Activated CD4-positive, alpha-beta memory T cell treated with anti-CD3 and anti-CD28 coated beads for 36 hours (primary cell): ENCODE measurements at places on chromosomes 4 and X. TPM values are rescaled to one million over a fixed set of nuclear protein-coding genes. Genes with fewer than 3 reads are reported as not detected.

The ENAM gene
- total RNA-seq, result not detected

The VEGFD gene
- not detected for total RNA-seq

DNA sequence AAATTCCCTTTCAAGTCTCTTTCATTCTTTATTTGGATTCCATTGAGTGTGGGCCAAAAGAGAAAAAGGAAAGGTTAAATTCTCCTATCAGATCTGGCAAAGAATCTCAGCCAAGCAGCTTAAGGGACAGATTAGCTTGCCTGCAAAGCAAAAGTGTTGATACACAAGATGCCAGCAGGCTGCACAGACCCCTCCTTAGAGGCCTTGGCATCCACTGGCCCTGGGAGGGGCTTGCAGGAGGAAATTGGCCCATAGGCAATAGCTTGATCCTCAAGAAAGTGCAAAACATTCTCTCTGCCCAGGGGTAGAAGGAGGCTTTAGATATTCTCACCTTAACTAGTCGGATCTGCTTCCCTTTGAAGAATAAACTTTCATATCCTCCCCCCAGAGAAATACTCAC lies 300.4 kb upstream of the CPEB2 start:
- DNase-seq, result no peak
- H3K27ac ChIP-seq, result no peak overlapping the region
- H3K4me3 ChIP-seq, result no peak overlapping the region
- H3K36me3 ChIP-seq, result no peaks in the 10 kb centered on the region
- H3K27me3 ChIP-seq, result peaks cover 2% of the 10 kb centered on the region

DNA sequence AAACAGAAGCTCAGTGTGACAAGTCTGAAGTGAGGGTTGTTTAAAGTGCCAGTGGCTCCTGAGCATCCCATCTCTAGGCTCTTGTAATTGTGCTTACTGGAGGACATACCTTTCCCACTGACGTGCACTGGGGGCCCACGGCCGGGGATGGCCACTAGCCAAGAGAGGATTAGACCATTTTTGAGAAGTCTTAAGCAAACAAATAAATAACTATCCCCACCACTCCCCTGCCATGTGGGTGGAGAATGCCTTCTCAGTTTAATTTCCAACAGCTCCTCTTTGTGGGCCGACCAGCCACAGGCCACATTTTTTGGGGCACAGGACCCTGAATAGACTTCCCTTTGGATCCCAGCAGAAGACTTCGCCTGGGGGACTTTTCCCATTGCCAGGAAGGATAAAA lies 125.0 kb upstream of the MSX1 start:
- no peaks in the 10 kb centered on the region for H3K4me1 ChIP-seq
- H3K4me3 ChIP-seq, result no peak overlapping the region
- H3K27ac ChIP-seq, result no peak overlapping the region
- peaks cover 2% of the 10 kb centered on the region for H3K36me3 ChIP-seq
- H3K27me3 ChIP-seq, result no peaks in the 10 kb centered on the region

DNA sequence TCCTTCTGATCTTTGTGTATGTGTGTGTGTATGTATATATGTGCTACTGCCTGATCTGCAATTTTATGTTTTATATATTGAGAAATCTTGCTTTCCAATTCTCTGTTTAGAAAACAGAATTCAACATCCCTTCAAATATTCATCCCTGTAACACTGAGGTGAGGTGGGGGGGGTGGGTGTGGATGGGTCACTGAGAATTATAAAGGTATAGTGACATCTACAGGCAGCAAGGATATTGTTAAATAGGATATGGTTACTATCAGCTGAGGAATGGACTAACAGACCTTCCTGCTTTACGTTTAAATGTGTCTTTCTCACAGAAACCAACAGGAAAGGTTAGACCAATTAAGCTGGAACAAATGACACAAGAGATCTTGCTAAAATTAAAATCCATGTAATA lies 19.0 kb upstream of the MAGEB2 start:
- H3K27ac ChIP-seq, result no peak overlapping the region
- H3K36me3 ChIP-seq, result no peaks in the 10 kb centered on the region
- H3K4me3 ChIP-seq, result no peak overlapping the region
- no peaks in the 10 kb centered on the region for H3K4me1 ChIP-seq
- no peak for DNase-seq
- no peaks in the 10 kb centered on the region for H3K27me3 ChIP-seq

DNA sequence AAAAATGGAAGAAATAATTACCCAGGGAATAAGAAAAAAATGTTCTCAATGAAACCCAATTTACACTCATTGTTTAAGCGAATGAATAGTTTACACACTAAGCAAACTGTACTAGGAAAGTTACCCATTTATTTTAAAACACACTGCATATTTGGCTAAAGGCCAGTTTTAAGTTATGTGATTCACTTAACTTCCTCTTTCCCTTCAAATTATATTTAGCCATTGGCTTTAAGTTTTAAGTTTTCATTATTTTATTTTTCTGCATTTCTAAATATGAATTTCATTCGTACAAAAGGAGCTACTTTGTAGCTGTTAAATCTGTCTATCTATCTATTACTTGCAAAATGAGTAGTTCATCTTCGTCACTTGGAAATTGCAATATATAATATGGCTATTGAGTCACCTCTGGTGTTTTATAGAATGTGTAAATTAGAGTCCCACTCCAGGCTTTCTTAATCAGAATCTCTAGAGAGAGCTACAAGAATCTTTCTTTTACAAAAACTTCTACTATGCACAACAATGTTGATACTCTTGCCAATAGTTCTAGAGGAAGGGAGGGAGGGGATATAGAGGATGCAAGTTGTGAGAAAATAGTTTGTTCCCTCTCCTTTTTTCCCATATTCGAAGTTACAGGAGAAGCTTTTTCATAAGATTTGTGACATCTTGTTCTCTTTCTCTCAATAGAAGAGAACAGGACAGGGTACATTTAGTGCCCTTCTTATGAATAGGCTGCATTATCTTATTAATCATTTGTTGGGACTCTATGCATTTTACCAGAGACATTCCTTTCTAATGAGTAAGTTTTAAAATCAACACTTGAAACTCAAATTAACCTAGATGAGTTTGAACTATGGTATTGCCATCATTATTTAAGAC lies 41.8 kb downstream of the SULT1B1 start:
- H3K27me3 ChIP-seq, result no peaks in the 10 kb centered on the region
- no peaks in the 10 kb centered on the region for H3K36me3 ChIP-seq
- no peak overlapping the region for H3K4me3 ChIP-seq
- H3K27ac ChIP-seq, result no peak overlapping the region
- H3K4me1 ChIP-seq, result no peaks in the 10 kb centered on the region

DNA sequence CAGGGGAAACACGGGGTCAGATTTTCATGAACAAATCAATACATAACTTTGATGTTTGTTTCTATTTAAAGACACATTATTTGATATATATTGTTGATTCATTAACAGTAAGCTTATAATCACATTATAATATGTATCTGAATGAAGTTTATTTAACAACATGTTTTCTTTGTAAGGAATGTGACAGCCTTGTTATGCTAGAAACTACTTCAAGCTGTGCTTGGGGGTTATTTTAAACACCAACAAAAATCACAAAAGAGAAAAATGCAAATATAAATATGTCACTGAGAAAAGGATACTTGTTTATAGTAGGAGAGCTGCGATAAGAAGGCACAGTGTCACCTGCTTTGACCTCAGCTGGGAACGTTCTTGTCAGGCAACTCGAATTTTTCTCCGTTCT lies 354.6 kb upstream of the AGA start:
- DNase-seq, result no peak
- H3K4me1 ChIP-seq, result no peaks in the 10 kb centered on the region
- no peaks in the 10 kb centered on the region for H3K36me3 ChIP-seq
- no peaks in the 10 kb centered on the region for H3K27me3 ChIP-seq
- H3K27ac ChIP-seq, result no peak overlapping the region

GRCh38 chrX:134642386-134642785 lies 15.9 kb downstream of the PLAC1 start:
- H3K27ac ChIP-seq, result no peak overlapping the region
- H3K4me1 ChIP-seq, result peaks cover 4% of the 10 kb centered on the region
- no peaks in the 10 kb centered on the region for H3K36me3 ChIP-seq
- DNase-seq, result no peak
- H3K27me3 ChIP-seq, result peaks cover 27% of the 10 kb centered on the region

GRCh38 chr4:52822972-52823701 lies 39.0 kb upstream of the RASL11B start:
- H3K36me3 ChIP-seq, result no peaks in the 10 kb centered on the region
- peaks cover 39% of the 10 kb centered on the region for H3K4me1 ChIP-seq
- H3K4me3 ChIP-seq, result no peak overlapping the region
- H3K27me3 ChIP-seq, result no peaks in the 10 kb centered on the region
- DNase-seq, result peak; percentile 49

- no peaks in the 10 kb centered on the region for H3K36me3 ChIP-seq
- peaks cover 1% of the 10 kb centered on the region for H3K27me3 ChIP-seq
- H3K4me1 ChIP-seq, result peaks cover 4% of the 10 kb centered on the region
These were observed 143.4 kb downstream of the GLRA2 start for GRCh38 chrX:14672611-14673172.

- no peak overlapping the region for H3K27ac ChIP-seq
- H3K4me3 ChIP-seq, result no peak overlapping the region
- H3K4me1 ChIP-seq, result peaks cover 16% of the 10 kb centered on the region
- H3K27me3 ChIP-seq, result peaks cover 31% of the 10 kb centered on the region
- H3K36me3 ChIP-seq, result no peaks in the 10 kb centered on the region
These were observed 76.3 kb downstream of the DCHS2 start for GRCh38 chr4:154415313-154415712.

GRCh38 chrX:39795605-39796004 lies 302.2 kb downstream of the BCOR start:
- no peak for DNase-seq
- H3K4me3 ChIP-seq, result no peak overlapping the region
- H3K27me3 ChIP-seq, result no peaks in the 10 kb centered on the region
- H3K27ac ChIP-seq, result no peak overlapping the region
- H3K4me1 ChIP-seq, result no peaks in the 10 kb centered on the region

DNA sequence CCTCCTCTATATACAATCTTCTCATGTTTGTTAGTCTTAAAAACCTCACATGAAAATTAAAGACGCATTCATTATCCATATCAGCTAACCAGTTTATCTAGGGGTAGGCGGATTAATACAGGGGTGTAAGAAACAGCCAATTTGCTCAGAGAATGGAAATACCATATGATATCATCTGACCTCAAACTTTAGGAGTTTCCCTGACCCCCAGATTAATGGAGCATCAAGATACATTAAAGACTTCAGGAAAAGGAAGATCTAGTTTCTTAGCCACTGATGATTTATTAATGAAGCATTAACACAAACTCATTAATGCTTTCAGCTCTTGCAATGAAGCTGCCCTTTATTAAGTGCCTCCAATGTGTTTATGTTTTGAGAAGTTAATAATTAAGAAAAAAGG lies 67.5 kb downstream of the CAMK2D start:
- no peak for DNase-seq
- peaks cover 9% of the 10 kb centered on the region for H3K36me3 ChIP-seq
- H3K4me1 ChIP-seq, result peaks cover 29% of the 10 kb centered on the region
- no peak overlapping the region for H3K27ac ChIP-seq
- no peak overlapping the region for H3K4me3 ChIP-seq
